ENCODE measurements at places on chromosomes 4 and X.

DNA sequence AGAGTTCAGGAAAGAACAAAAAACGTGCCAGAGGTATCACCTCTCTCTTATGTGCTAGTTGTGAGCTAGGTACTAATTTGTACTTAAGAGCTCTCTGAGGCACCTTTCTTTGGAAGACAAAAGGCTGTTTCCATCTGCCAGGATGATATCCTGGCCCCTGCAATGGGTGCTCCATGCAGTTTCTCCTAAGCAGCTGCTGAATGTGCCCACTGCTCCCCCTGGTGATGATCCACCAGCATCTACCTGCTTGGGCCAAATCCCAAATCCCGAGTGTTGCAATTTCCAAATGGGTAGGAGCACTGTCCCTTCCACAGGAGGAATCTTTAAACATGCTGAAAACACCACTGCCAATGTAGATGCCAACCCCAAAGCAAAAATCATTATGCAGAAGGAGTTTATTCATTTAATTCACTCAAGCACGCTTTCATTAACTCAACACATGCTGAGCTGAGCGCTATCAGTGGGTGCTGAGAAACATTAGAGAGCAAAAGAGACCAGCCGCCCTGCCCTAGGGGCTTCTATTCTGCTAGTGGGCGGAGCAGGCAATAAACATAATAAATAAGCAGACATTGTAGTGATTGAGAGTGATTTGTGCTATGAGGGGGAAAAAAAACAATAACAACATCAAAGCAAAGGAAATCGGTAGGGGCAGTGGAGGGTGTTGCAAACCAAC is 69.6 kb upstream of the C4orf50 start:
- peak; percentile 51 for DNase-seq
- no peaks in the 10 kb centered on the region for H3K4me1 ChIP-seq
- no peaks in the 10 kb centered on the region for H3K27me3 ChIP-seq
- H3K27ac ChIP-seq = no peak overlapping the region

DNA sequence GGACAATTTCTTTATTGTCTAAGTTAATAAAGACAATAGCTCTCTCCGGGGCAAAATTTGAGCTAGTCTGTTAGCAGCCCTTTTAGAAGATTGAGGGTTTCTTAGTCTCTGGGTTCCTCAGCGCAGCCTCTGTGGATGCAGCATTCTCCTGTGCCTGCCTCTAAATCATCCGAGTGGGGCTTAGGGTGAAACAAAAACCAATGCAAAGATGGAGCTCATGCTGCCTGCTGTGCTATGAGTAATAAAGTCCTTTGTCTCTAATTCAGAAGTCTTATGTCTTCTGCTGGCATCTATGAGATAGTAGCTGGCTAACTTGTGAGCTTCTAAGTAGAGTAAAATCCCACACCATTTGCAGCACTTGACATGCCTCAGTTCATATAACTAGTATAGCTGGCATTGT is 67.9 kb downstream of the ANKRD50 start:
- no peak overlapping the region for H3K4me3 ChIP-seq
- no peaks in the 10 kb centered on the region for H3K36me3 ChIP-seq
- H3K4me1 ChIP-seq = peaks cover 4% of the 10 kb centered on the region
- DNase-seq = no peak
- no peaks in the 10 kb centered on the region for H3K27me3 ChIP-seq

DNA sequence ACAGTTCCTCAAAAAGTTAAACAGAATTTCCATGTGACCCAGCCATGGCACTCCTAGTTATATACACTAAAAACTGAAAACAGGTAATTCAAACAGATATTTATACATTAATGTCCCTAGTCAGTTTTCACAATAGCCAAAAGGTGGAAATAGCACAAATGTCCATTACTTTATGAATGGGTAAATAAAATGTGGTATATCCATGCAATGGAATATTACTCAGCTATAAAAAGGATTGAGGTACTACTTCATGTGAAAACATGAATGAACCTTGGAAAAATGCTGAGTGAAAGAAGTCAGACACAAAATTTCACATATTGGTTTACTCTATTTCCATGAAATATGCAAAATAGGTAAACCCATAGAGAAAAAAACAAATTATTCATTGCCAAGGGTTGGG is 351.8 kb upstream of the AMOT start:
- no peaks in the 10 kb centered on the region for H3K27me3 ChIP-seq
- no peak overlapping the region for H3K4me3 ChIP-seq
- no peak overlapping the region for H3K27ac ChIP-seq
- DNase-seq = no peak
- H3K36me3 ChIP-seq = no peaks in the 10 kb centered on the region

- no peak for DNase-seq
- H3K4me1 ChIP-seq = peaks cover 5% of the 10 kb centered on the region
- no peak overlapping the region for H3K4me3 ChIP-seq
- no peaks in the 10 kb centered on the region for H3K36me3 ChIP-seq
- H3K27me3 ChIP-seq = peaks cover 6% of the 10 kb centered on the region
- no peak overlapping the region for H3K27ac ChIP-seq
Observed at GRCh38 chrX:153884136-153884535, 1.8 kb downstream of the L1CAM start.

DNA sequence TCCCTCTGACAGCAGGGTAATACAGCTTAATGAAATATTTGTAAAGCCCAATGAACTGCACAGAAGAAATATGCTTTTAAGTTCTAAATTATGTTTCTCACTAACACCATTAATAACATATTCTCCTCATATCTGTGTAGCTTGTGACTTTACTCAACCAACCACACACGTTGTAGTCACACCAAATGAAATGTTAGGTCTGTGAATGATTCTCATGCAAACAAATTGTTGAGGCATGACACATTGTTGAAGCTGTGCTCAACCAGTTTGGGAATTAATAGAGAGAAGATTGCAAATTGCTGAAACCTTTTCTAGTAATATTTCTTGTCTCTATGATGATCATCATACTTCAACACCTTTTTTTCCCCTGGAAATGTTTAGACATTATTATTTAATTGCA is 645.9 kb downstream of the PCDH7 start:
- no peak for DNase-seq
- no peaks in the 10 kb centered on the region for H3K27me3 ChIP-seq
- H3K4me1 ChIP-seq = no peaks in the 10 kb centered on the region
- no peaks in the 10 kb centered on the region for H3K36me3 ChIP-seq

- DNase-seq = no peak
- no peak overlapping the region for H3K4me3 ChIP-seq
- H3K4me1 ChIP-seq = no peaks in the 10 kb centered on the region
Observed at GRCh38 chr4:168656055-168656660, 159.3 kb downstream of the PALLD start.

GRCh38 chr4:153759407-153760316 is at the start of gene RNF175:
Gene RNF175 (minus strand): TSS chr4:153760024. CDS start chr4:153759862, 162 bp downstream.
- H3K36me3 ChIP-seq = no peaks in the 10 kb centered on the region
- H3K4me3 ChIP-seq = peak within 1 kb of the TSS; percentile 24
- H3K27ac ChIP-seq = no peak within 1 kb of the TSS
- H3K4me1 ChIP-seq = peaks cover 10% of the 10 kb centered on the region
- H3K27me3 ChIP-seq = peaks cover 5% of the 10 kb centered on the region
- no peak for DNase-seq

GRCh38 chrX:51440365-51440764 is 56.0 kb downstream of the NUDT11 start:
- H3K4me1 ChIP-seq = no peaks in the 10 kb centered on the region
- no peak for DNase-seq
- no peaks in the 10 kb centered on the region for H3K27me3 ChIP-seq

GRCh38 chrX:68462653-68463052 is 29.4 kb upstream of the OPHN1 start:
- no peaks in the 10 kb centered on the region for H3K36me3 ChIP-seq
- H3K4me3 ChIP-seq = no peak overlapping the region
- H3K27me3 ChIP-seq = no peaks in the 10 kb centered on the region
- DNase-seq = no peak
- H3K27ac ChIP-seq = no peak overlapping the region

DNA sequence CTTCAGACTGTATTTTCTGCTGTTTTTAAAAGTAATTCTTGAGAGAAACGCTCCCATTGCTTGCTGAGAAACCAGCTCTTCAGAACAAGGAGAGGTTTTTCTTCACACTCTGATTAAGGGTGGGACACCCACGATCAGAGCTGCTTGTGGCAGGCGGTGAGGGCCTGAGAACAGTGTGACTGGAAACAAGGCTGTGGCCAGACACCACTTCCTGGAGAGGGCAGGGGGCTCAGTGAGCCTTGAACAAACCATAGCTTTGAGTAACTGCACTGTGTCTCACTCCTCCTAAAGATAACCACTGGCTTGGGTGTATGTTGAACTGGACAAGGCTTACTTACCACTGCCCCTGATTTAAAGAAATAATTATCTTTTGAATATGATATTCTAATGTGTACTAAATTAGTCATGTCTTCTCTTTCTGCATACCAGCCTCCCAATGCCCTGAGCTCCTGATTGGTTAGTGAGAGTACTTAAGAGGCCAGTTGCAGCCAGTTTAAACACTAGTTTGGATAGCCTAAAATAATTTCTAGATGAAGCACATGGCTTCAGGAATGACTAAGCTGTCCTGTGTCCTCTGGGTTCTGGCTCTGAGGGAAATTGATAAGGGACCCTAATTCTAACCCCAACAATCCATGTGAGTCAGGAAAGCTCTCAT is 3.7 kb upstream of the GPR82 start:
- no peaks in the 10 kb centered on the region for H3K4me1 ChIP-seq
- H3K27me3 ChIP-seq = no peaks in the 10 kb centered on the region
- H3K27ac ChIP-seq = no peak overlapping the region
- DNase-seq = no peak
- H3K4me3 ChIP-seq = no peak overlapping the region

GRCh38 chrX:147832707-147833348 is 78.9 kb upstream of the FMR1 start:
- H3K27me3 ChIP-seq = no peaks in the 10 kb centered on the region
- no peak overlapping the region for H3K4me3 ChIP-seq
- H3K36me3 ChIP-seq = no peaks in the 10 kb centered on the region
- H3K4me1 ChIP-seq = no peaks in the 10 kb centered on the region

DNA sequence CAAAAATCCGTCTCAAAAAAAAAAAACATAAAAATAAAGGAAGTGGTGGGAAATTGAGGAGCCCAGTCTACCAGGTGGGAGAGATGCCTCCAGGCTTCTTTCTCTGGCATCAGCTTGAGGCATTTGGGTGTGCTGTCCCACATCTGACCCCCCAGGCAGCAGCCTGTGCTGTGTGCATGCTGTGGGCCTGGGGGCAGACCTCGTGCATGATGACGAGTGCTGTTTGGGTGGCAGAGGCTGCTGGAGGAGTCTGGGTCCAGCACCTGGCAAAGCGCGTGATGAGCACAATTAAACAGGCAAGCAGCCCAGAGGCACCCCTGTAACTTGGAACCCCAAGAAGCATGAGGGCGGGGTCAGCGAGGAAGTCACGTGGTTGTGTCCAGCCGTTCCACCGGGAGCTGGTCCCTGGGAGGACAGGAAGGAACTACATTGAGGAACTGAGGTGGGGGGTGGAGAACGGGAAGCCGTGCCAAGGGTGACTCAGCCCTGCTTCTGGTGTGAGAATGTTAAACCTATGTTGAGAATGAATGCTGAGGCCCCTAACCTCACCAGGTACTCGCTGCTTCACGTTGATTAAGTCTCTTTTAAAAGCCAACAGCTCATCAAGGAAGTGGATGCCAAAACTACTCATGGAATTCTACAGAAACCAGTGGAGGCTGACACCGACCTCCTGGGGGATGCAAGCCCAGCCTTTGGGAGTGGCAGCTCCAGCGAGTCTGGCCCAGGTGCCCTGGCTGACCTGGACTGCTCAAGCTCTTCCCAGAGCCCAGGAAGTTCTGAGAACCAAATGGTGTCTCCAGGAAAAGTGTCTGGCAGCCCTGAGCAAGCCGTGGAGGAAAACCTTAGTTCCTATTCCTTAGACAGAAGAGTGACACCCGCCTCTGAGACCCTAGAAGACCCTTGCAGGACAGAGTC is 6.1 kb downstream of the TACC3 start:
- H3K27ac ChIP-seq = peak overlapping the region; percentile 62
- peak; percentile 48 for DNase-seq
- peaks cover 34% of the 10 kb centered on the region for H3K4me1 ChIP-seq
- no peaks in the 10 kb centered on the region for H3K36me3 ChIP-seq
- H3K27me3 ChIP-seq = no peaks in the 10 kb centered on the region
- no peak overlapping the region for H3K4me3 ChIP-seq

DNA sequence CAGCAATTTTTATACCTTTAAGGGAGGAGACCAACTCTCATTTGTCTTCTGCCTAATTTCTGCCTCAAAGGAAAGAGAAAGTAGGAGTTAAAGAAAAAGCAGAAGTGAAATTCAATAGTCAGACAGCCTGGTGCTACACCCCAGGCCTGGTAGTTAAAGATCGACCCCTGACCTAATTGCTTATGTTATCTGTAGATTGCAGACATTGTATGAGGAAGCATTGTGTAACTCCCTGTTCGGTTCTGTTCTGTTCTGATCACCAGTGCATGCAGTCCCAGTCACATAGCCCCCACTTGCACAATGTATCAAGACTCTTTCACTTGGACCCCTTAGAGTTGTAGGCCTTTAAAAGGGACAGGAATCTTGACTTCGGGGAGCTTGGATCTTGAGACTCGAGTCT is 335.9 kb upstream of the AR start:
- H3K36me3 ChIP-seq = no peaks in the 10 kb centered on the region
- DNase-seq = no peak
- H3K4me1 ChIP-seq = no peaks in the 10 kb centered on the region
- H3K27ac ChIP-seq = no peak overlapping the region
- H3K27me3 ChIP-seq = no peaks in the 10 kb centered on the region

DNA sequence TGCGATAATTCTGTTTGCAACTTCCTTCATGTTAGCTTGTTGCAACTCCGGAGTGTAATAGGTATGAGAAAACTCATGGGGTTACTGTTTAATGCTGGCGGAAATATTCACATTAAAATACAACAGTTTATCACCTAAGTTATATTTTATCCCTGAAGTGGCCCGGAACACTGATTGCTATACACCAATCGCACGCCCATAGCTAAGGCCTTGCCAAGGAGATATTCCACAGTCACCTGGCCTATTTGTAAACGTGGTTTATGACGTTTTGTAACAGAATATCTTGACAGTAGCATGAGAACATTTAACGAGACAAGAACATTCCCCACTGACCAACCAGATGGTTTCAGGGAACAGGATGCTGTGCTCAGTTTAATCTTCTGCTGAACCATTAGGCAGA is 23.2 kb upstream of the FAM90A26 start:
- no peak overlapping the region for H3K4me3 ChIP-seq
- H3K36me3 ChIP-seq = no peaks in the 10 kb centered on the region
- peaks cover 3% of the 10 kb centered on the region for H3K4me1 ChIP-seq
- DNase-seq = no peak
- H3K27ac ChIP-seq = no peak overlapping the region

DNA sequence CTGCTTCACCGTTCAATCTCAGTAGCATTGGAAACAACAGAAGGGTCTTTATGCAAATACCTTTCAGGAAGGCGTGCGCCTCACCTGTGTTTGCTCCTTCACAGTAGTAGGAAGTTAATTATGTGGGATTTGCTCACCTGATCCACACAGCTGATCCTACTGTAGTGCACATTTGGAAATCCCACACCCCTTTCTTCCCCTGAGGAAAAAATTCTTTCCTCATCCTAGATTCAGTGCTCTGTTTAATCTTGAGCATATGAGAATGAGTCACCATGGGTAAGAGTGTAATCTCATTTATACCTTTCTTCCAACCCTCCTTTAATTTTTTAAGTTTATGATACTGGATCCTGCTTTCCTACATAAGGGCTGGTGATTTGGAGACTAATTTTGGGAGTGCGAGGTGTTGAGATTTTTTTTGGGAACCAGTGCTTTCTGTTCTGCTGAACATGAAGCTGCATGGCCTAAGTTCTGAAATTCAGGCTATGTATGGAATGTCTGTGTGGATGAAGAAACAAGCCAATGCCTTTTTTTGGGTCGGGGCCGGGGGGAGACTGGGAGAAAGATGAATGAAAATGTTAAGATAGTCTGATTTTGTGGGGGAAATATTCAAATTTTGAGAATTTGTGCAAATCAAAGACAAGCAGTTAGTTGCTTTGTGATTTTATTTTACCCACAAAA is 19.0 kb downstream of the GAB1 start:
- H3K4me3 ChIP-seq = no peak overlapping the region
- peak overlapping the region; percentile 51 for H3K27ac ChIP-seq
- H3K4me1 ChIP-seq = peaks cover 68% of the 10 kb centered on the region
- no peak for DNase-seq
